Stimulated activated CD8-positive, alpha-beta memory T cell treated with anti-CD3 and anti-CD28 coated beads, Interleukin-4, amount 100 ng/mL, for 1 hour (primary cell): ENCODE measurements at places on chromosomes 7 and 10.

DNA sequence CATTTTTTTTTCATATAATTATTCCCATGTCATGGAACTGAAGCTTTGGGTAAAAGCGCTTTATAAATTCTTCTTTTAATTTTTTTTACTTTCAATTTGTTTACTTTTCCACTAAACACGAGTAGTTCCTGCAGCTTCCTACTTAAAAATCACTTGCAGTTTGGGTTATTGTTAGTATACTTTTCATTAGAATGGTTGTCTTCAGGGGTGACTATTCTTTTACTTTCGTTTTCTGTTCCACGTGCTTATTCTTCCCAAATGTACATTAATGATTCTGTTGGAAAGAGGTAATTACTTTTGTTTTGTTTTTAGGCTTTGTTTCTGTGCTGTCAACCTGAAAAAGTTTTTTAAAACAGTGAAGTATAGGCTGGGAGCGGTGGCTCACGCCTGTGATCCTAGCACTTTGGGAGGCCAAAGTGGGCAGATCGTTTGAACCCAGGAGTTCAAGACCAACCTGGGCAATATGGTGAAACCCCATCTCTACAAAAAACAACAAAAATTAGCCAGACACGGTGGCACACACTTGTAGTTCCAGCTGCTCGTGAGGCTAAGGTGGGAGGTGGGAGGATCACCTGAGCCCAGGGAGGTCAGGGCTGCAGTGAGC is 5.2 kb upstream of the CFAP69 start:
- DNase-seq, result no peak

DNA sequence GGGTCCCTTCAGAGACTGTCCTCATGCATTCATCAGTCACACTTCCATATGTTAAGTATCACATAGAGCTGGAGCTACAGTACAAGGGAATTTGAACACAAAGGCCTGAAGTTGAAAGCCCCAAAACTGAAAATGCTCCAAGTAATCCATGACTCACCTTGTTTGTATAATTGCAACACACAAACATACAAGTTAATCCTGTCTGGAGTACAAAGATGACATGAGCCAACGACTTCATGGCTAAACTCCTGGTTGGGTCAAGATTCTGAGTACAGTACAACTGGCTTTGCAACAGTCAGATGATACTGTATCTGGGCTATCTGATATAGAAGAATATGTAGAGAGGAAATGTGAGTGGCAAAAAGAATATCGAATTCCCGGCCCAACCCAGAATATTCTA is 73.1 kb upstream of the AASS start:
- DNase-seq, result no peak

- no peak for DNase-seq
Observed at GRCh38 chr7:42753367-42753766, 158.5 kb downstream of the C7orf25 start.

GRCh38 chr10:25938405-25938804 is 4.4 kb downstream of the MYO3A start:
- no peak for DNase-seq

GRCh38 chr7:23275912-23276311 is 23.2 kb upstream of the MALSU1 start:
- DNase-seq, result no peak

DNA sequence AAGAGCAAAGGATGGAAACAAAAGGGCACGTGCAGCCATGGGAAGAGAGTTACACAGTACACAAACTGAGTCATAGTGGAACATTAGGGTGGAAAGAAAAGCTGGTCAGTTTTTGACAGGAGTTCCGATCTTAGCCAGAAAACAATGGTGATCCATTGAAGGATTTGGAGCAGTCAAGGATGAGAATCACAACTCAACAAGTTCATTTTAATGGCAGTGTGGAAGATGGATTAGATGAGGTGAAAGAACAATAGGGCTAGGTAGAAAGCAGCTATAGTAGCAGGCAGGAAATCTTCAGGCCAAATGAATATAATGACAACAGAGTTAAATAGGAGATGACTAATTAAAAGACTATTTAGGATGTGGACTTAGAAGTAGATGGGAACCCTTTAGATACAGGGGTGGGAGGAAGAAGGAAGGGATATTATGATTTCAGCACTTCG is 136.3 kb downstream of the DOCK4 start:
- no peak for DNase-seq

- DNase-seq, result no peak
Observed at GRCh38 chr10:24251547-24251946, 42.6 kb downstream of the KIAA1217 start.

DNA sequence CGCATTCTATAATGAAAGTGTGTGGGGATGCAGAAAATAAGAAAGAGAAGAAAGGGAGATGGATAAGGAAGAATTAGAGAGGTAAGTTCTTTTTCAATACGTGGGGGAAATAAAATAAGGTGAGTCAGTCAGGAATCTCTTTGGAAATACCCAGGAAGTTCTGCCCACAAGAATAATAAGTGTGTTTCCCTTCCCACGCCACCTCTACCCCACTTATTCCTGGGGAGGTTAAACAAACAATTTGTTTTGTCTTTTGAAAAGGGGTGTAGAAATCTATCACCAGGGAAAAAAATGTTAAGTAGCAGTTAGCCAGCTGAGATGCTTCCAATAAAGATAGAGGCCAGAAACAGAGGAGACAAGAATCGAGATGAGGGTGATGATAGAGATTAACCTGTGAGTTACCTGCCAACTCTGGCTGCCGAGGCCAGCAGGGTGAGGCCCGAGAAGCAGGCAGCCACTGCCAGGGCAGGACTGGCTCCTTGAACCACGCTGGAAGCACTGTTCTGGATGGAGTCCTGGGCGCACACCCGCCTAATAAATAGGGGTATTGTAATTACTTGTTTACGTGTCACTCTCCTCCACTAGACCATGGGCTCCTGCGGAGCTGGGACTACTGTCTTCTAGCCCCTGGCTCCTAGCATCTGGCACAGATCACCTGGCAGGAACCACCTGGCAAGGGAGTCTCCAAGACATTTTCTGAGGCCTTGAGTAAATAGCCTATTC is 191.3 kb downstream of the FGFR2 start:
- no peak for DNase-seq

DNA sequence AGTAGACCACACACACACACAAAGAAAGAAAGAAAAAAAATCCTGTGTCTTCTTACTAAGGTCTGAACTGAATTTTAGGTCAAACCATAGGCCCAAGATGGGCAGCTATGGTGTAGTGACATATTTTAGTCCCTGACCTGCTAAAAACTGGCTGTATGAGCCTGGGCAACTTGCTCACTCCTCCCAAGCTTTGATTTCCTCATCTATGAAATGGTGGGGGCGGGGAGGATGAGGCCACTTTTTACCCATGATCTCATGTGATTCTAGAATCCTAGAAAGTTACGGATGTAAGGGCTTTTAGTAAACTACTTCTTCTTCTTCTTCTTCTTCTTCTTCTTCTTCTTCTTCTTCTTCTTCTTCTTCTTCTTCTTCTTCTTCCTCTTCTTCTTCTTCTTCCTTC is 6.1 kb upstream of the CCL24 start:
- DNase-seq, result no peak

DNA sequence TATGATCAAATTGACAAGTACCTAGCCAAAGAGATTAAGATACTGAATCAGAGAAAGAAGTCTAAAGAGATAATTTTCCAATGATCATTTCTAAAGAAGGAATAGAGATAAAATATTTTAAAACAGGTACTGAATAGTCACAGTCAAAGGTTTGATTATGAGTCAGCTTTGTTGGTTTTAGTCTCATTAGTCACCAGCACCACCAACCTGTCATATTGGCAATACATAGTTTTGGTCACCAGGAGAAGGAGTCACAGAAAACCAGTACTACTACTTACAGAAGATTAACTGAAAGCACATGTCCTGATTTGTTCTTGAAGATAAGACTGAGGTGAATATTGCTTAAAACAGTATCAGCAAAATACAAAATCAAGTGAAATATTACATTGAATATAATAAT is 34.6 kb downstream of the ZEB1 start:
- DNase-seq, result no peak

- DNase-seq, result no peak
Observed at GRCh38 chr7:152735443-152736004, 24.0 kb upstream of the ACTR3B start.

DNA sequence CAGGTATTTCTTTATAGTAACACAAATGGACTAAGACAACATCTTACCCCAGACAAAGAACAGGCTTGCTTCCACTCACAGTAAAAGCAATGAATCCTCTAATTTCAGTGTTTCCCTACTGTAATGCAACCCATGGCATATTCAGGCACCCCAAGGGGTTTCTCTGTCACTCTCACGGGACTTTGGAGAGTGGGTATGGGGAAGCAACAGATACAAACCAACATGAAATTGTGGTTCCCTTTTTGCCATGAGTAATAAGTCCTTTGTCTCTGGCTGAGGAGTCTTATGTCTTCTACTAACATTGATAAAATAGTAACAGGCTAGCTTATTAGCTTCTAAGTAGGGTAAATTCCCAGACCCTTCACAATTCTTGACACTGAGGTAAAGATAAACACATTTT is 51.4 kb upstream of the AOAH start:
- no peak for DNase-seq

DNA sequence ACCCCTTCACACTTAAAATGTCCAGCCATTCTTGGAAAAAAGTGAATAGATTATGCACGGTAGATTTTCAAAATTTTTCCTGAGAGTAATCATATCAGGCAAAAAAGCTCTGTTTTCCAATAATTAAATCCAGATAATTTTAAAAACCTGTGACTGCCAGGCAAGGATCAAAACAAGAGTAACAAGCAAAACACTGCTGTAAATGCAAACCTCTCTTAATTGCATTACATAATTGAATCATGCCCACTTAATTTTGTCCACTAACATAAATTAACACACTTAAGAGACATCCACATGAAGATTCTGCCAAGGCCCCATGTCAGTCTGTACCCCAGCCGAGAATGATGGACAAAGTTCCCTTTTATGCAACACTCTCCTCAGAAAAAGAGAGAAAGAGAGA is 135.3 kb downstream of the FGFR2 start:
- no peak for DNase-seq

- DNase-seq, result no peak
Observed at GRCh38 chr7:152523916-152524315, 88.1 kb upstream of the KMT2C start.

DNA sequence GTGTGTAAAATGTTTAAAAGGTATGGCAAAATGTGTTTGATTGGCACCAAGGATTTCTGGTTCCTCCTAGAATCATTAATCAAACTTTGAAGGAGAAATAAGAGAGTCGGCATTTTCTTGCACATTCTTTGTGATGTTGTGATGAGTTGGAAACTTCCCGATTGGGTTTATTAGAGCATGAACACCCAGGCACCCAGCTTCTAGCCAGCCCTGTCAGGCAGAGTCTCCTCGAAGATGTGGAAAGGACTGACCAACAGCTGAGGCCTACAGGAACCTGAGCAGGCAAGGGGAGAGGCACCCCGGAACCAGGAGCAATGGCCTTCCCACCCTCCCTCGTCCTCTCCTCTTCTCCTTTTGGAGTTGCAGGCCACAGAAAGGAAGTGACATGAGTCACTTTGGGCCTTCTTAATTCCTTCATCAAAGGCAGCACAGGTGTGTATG is 68.7 kb downstream of the EGFR start:
- no peak for DNase-seq

DNA sequence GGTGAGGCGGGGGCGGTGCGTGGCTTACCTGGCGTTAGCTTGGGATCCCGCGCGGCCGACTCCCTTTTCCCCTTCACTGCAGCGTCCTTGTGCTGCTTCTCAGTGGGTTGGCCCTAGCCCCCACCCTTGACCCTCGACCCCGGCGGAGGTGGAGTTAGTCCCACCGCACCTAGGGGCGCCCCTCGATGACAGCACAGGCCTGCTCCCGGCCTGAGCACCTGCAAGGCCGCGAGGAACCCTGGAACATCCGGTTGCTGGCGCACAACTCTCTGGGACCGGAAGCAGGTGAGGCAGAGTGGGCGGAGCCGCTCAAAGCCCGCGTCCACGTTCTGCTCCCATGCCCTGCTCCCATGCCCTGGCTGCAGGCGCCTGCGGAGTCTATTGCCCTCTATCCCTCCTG is 266.9 kb downstream of the USP6NL start:
- DNase-seq, result no peak
